DMS79 treated with DMSO at 0.1 percent for 48 hours (cell line): ENCODE measurements at places on chromosomes 16 and 17.

DNA sequence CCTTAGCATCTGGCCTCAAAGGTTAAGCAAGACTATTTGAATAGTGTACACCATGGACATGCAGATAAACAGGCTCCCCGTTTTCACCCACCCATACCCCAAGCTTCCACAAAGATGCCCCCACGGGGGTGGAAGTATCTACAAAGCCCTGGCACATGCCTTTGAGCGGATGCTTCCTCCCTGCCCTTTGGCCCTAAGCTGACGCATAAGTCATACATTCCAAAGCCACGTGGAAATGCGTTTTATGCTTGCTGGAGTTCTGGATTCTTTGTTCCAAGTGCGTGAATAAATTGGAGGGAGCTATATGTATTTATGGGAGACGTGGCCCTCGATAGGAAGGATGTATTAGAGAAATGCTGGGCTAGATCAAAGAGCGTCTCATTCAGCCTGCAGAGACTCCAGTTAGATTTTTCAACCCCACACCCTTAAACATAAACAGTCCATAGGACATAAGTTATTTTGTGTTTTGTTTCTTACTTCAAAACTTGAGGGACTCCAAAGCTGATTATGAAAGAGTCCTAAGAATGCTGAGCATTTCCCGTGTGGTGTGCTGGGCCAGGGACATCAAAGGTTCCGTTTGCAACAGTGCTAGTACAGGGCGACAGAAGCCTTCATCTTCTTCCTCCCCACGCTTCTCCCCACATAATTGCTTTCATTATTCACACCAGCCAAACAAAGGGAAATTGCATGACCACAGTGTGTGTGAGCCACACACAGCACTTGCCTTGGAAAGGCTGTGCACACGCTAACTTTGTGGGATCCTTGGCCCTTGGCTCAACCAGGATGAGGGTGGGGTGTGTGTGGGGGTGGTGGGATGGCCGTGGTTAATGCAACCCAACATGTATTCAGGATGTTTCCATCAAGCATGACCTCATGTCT lies 73.6 kb downstream of the WIPI1 start:
- DNase-seq = no peak

DNA sequence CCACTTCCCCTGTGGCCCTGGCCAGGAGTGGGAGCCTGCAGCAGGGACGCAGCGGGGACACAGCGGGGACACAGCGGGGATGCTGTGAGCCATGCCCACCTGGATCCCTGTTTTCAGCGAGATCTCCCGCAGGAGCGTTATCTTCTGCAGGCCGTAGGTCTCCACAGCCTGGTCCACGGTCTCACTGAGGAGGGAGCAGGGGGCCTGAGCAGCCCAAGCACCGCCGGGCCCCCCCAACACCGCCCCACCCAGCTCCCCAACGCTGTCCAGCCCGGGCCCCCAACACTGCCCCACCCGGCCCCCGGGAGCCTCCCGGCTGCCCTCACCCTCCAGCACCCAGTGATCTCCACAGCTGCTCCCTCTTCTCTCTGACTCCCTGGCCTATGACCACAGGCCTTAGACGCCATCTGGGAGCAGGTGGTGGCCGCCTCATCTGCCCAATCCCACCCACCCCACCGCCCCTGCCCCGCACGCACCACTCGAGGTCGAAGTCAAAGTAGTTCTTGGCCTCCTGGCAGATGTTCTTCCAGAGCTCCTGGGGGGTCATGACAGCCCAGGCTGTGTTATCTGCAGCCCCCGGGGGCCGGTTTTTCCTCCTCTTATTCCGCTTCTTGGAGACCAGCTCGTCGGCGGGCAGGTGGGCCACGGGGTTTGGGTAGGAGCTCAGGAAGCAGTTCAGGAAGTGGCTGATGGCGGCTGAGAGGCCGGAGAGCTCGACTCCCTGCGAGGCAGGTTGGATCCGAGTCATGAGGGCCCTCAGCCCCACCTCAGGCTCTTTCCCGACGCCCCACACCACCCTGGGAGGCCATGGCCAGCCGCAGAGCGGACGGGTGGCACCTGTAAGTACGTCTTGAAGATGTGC lies 17.0 kb downstream of the CLUH start:
- no peak for DNase-seq

DNA sequence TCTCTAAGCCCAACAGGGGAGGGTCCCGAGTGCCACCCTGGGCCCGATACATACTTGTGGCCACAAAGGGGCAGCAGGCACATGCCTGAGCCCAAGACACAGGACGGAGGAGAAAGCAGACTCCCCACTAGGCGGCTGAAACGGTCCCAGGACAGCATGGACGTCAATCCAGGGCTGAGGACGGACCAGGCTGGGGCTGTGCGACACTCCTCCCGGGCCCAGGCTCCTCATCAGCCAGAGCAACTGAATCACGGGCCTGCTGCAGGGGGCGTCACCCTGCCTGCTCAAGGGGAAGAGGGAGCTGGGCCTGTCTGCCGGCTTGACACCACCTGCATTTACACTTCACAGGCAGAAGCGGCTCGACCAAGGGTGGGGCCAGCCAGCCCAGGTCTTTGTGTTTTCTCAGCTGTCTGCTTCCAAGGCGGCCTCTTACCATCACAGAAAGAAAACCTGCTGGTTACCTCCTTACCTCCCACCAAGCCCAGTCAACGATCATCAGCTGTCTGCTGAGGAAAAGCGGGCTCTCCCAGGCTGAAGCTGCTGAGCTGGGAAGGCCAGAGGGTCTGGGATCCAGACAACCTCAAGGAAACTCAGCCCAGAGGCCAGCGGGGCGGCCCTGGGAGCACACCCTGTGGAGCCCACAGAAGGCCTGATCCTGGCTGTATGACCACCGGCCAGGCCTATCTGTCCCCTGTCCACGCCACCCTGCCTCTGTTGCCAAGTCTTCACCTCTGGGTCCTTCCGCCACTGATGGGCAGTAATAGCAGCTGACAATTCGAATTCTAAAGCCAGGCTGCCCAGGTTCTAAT lies 26.4 kb downstream of the KIFC3 start:
- peak; percentile 4 for DNase-seq

DNA sequence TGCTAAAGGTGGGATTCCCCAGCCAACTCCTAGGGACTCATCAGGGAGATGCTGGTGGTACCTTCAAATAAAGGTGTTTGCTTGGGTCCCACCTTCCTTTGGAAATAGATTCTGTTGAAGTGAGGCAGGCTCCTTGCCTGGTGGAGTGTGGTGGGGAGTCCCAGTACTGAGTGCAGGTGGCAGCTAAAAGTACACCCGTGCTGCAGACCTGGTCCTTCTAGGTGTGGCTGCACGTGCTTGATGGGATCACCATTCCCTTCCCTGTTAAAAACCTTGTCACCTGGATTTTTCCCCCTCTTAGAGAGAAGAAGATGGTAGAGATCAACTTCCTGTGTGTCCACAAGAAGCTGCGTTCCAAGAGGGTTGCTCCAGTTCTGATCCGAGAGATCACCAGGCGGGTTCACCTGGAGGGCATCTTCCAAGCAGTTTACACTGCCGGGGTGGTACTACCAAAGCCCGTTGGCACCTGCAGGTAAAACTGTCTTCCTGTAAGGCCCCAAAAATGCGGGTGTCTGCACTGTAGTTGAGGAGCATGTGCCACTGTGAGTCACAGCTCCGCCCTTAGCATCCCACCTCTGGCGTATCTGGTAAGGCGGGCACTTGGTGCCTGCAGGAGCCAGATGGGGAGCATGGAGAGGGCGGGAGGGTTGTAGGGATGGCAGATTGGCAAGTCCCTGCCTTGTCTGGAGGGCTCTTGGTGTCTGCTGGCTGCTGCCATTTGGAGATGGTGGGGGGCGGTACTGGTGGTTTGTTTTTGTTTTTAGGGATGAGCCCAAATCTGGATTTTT lies 34.0 kb downstream of the PLCD3 start:
- no peak for DNase-seq
